Right ventricle myocardium inferior (tissue), 1 donor: ENCODE measurements at places on chromosomes 3 and 15. TPM values are rescaled to one million over a fixed set of nuclear protein-coding genes. Genes with fewer than 3 reads are reported as not detected.

Gene COL8A1
- total RNA-seq: 14.1 TPM

Gene P2RY14
- total RNA-seq: 3.9 TPM

Gene ROPN1B
- 4.6 TPM for total RNA-seq

Gene MST1R
- total RNA-seq: 1.2 TPM

Gene OSTN
- 0.11 TPM for total RNA-seq

DNA sequence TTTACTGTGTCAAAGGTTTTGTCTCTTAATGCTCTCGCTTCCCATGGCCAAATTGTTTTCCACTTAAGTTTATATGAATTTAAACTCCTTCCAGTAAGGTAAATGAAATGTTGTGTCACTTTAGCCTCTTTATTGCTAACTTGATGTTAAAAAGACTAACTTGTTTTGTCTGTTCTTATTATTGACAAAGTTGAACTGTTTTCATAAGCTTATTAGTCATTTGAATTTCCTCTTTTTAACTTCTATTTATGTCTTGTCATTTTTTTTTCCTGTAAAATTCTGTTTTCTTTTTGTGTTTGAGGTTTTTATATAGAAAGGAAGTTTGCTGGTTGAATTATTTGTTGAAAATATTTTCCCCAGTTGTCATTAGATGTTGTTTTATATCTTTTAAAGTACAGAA lies 25.8 kb downstream of the FAM98B start:
- DNase-seq: no peak

DNA sequence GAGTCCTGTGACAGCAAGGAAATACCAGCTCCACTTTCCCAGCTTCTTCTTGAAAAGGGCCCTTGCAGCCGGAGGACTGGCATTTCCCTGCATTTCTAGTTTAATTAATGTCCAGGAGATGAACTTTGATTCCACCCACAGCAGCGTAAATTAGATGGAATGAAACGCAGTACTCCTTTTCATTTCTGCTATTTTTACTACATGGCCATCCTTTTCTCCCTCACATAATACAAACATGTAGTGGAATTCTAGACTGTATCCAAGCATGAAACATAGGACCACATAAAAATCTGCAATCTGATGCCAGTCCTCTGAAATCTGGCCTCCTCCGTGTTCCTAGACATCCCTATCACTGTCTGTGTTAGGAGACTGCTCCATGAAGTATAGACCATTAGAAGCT lies 403.2 kb downstream of the NR2F2 start:
- DNase-seq: no peak

GRCh38 chr3:196903740-196904139 lies 36.0 kb downstream of the SENP5 start:
- DNase-seq: no peak

GRCh38 chr3:14323401-14324223 lies 78.8 kb upstream of the SLC6A6 start:
- DNase-seq: no peak

- DNase-seq: no peak
Measured at GRCh38 chr15:85073556-85074194, 92.0 kb downstream of the PDE8A start.

GRCh38 chr3:133663569-133664313 lies 2.0 kb upstream of the TOPBP1 start:
- DNase-seq: no peak

DNA sequence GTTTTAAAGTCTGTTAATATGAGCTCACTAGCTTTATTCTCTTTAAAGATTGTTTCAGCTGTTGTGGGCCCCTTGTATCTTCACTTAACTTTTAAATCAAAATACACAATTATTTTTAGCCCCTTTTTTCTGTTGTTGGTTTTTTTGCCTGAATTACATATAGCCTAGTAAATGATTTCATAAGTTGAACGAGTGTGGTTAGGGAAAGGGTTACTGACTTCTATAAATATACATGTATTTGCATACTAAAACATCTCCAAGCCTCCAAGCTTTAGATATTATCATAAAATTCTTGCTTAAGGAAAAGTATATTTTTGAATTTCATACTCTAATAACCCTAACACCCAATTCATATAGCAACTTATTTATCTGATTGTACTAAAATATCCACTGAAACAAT lies 73.2 kb upstream of the ARL6 start:
- no peak for DNase-seq

- DNase-seq: no peak
Measured at GRCh38 chr3:150779402-150779858, 16.5 kb upstream of the SIAH2 start.

DNA sequence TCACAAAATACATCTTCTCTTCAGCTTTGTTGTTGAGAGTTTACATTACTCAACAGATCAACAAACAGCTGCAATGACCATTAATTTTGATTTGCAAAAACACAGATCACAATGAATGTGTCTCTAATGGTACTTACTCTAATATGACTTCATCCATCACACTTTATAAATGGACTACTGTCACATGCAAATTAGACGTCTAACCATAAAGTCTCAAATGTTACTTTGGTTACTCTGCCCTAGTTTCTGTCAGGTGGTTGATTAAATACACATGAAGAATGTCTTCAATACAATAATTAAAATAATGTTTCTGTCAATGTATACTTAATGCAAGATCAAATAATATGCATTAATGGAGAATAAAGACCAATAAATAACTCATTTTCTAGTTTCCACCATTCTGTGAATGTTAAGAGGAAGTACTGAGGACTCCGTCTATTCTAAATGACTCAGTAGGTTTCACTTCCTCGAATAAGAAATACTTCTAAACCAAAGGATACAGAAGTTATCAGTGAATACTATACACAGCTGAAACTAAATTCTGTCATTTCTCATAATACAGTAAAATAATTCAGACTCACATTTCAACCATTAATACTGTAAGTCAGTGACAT lies 145.8 kb downstream of the CBLB start:
- no peak for DNase-seq

- DNase-seq: no peak
Measured at GRCh38 chr3:144670571-144670970, 698.9 kb downstream of the DIPK2A start.

DNA sequence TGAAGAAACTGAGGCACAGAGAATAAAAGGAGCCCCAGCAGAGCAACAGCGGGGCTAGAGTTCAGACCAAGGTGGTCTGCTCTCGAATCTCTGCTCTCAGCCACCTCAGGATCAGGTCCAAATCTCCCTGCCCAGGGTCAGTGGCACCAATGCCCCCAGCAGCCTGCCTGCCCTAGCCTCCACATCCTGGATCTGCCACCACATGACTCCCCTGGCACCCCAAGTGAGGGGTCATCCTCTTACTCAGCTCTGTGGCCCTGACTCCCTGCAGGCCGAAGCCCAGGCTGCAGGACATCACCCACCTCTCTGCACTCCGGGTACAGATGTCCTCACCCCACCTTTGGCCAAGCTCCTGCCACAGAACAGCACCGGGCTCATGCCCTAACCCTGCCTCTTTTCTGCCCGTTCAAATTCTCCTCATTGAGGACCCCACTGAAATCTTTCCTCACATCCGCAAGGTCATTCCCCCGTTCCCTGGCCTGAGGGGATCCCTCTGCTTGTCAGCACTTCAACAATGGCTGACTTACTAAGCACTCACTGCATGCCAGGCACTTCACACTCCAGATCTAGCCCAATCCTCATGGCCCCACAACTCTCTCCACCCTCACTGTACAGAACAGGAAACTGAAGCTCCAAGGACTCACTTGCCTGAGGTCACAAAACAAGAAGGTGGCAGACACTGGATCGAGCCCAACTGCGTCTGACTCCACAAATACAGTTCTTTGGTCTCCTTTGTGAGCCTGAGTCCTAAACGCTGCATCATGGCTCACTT lies 4.3 kb downstream of the PPIB start:
- DNase-seq: no peak

DNA sequence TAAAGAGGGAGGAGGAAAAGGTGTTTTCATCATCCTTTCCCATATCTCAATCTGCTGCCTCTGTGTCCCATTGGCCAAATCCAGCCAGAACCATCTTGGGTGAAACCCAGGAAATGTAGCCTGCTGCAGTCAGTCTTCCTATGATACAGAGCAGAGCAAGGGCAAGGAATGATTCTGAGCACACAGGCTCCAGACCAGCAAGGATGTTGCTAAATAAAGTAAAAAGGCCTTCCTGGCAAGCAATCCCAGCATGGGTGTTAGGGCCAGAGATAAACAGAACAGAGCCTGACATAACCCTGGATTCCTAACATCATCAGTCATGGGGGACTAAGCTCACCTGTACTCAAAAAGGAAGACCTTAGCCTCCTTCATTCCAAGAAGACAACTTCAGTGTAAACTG lies 90.7 kb upstream of the AGTR1 start:
- DNase-seq: no peak
